GM23338 (cell line): ENCODE measurements at places on chromosomes 7 and 10. TPM values are rescaled to one million over a fixed set of nuclear protein-coding genes. Genes with fewer than 3 reads are reported as not detected.

Gene EPO
- total RNA-seq = 0.89 TPM in 1 of 2 replicates, not detected in the other

Gene PIK3AP1
- total RNA-seq = 2.3 and 2.4 TPM in 2 replicates

- no peak for DNase-seq
These were observed 144.2 kb upstream of the EGR2 start for GRCh38 chr10:62960416-62960815.

- DNase-seq = no peak
These were observed 66.0 kb downstream of the CHCHD3 start for GRCh38 chr7:133015888-133016287.

GRCh38 chr7:22662036-22662435 is 65.0 kb upstream of the IL6 start:
- no peak for DNase-seq
